Activated T-helper 1 cell treated with anti-CD3 and anti-CD28 coated beads, Interleukin-12 subunit alpha, Interleukin-12 subunit beta, Interleukin-2, Interleukin-4 antibody, amounts not matched to agents 30 ng/mL and 10 ng/mL and 1 ng/mL, durations not matched to agents 14 hours and 24 hours and 36 hours (primary cell): ENCODE measurements at places on chromosomes 2 and 18. TPM values are rescaled to one million over a fixed set of nuclear protein-coding genes. Genes with fewer than 3 reads are reported as not detected.

The VWC2L gene
- not detected in 2 replicates for total RNA-seq

DNA sequence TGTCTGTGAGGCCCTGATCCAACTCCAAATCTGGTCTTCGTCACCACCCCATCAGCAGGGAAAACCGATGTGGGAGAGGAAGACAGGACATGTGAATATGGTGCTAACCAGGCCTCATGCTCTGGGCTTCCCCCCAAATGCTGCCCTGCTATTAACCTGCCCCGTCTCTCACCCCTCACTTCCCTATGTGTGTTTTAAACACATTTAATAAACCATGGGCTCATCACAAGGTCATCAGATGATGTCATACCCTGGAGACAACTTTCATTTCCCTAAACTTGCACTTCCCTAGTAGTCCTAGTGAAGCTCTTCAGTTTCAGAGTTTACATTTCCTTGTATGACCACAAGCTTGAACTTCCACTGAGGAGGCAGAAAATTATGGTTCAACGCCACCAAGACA, 49.9 kb downstream of the CD8B2 start:
- DNase-seq: no peak

DNA sequence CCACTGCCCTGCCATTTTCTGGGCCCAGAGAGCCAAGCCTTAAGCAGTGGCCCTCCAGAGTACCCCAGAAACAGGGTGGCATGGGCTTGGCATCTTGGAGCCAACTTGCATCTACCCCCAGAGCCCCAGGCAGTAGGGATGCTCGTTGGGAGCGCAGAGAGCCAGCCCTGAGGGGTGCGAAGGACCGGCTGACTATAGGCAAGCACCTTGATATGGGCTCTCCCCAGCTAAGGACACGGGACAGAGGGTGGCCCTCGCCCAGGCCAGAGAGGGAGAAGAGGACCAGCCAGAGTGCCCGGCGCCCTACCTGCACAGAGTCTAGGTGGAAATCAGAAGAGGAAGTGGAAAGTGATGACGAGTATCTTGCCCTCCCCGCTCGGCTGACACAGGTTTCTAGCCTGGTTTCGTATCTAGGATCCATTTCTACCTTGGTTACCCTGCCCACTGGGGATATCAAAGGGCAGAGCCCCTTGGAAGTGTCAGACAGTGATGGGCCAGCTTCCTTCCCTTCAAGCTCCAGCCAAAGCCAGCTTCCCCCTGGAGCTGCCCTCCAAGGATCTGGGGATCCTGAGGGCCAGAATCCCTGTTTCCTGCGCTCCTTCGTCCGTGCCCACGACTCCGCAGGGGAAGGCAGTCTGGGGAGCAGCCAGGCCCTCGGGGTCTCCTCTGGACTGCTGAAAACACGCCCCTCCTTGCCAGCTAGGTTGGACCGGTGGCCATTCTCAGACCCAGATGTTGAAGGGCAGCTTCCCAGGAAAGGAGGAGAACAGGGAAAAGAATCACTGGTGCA, 16.2 kb downstream of the CEP68 start:
- no peak for DNase-seq

DNA sequence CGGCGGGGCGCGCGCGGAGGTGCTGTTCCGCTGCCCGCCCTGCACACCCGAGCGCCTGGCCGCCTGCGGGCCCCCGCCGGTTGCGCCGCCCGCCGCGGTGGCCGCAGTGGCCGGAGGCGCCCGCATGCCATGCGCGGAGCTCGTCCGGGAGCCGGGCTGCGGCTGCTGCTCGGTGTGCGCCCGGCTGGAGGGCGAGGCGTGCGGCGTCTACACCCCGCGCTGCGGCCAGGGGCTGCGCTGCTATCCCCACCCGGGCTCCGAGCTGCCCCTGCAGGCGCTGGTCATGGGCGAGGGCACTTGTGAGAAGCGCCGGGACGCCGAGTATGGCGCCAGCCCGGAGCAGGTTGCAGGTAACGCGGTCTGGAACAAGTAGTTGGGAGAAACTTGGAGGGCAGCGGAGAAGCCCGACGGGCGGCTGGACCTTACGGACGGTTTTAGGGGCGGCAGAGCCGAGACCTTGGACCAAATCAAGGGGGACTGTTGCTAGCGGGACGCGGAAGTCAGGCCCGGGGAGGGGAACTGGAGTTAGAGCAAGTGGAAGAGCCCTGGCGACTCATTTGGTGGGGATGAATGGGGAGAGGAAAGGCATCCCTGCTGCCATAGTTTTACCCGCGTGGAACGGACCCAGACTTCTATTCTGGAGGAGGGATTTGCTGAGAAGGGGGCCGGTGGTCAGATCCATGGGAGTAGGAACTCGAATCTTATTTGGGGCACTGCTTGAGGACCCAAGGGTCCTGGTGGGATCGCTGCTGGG, 573 bp downstream of the IGFBP2 start:
- no peak for DNase-seq

DNA sequence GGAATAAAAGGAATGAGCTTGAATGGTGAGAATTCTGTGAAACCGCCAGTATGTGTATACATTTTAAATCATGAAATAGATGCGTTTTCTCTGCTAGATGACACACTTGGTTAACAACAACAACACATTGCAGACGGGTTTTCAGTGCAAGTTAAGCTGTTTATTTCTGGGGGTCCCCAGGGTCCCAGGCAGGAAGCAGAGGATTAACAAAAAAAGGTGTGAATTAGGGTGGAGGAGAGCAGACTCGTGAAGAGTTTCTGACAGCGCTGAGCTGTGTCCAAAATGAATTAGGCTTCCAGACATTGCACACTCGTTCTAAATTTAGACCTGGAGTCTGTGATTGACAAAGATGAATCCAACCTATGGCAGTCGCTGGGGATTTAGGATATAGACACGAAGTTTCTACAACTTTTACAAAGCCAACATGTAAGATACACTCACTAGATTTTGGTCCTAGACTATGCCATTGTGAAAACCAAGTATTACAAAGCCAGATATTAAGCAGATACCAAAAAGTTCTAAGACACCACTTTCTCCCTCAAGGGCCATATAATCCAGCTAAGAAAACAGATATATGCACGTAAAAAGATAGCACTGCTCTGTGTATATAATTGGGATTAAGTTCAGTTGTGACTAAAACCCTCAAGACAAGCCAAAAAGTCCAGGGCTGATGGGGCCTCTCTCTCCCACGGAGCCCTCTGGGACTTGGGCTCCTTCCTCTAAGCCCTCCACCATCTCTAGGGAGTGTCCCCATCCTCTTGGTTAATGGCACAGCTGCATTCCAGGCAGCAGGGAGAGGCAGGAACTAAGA, 120.2 kb downstream of the ACAA2 start:
- DNase-seq: no peak
